ENCODE measurements at places on chromosomes 12 and 14.

DNA sequence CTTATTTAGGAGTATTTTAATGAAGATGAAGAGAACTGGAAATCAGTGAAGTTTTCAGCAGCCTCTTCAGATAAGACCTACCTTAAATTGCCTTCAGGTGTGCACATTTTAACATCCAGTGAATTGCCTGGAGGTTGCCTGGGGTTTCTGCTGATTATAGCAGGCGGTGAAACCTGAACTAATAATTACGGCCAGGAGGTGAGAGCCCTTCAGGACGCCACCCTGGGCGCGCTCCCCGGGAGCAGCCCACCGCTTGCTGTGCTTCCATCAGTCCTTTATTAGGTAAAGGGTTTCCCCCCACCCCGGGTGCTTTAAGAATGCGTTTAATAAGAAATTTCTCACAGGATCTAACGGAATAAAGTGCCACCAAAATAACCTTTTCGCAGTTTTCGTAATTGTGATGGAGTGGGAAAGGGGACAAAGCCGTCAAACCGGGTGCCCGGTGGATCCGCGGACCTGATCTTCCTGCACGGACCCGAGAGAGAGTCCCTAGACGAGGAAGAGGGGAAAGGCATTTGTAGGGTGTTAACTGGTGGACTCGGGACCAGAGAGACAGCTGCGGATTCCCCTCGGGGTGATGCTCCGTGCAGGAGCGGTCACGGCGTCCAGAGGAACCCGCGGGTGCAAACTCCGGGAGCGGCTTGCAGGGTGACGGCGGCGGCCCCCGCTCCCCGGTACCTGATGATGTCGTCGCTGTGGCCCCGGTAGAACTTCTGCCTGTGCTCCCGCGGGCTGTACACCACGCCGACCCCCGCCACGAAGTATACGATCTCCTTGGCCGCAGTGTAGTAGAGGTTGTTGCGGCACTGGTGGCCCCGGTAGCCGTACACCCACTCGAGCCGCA is 902 bp downstream of the EML5 start:
- DNase-seq, result no peak

DNA sequence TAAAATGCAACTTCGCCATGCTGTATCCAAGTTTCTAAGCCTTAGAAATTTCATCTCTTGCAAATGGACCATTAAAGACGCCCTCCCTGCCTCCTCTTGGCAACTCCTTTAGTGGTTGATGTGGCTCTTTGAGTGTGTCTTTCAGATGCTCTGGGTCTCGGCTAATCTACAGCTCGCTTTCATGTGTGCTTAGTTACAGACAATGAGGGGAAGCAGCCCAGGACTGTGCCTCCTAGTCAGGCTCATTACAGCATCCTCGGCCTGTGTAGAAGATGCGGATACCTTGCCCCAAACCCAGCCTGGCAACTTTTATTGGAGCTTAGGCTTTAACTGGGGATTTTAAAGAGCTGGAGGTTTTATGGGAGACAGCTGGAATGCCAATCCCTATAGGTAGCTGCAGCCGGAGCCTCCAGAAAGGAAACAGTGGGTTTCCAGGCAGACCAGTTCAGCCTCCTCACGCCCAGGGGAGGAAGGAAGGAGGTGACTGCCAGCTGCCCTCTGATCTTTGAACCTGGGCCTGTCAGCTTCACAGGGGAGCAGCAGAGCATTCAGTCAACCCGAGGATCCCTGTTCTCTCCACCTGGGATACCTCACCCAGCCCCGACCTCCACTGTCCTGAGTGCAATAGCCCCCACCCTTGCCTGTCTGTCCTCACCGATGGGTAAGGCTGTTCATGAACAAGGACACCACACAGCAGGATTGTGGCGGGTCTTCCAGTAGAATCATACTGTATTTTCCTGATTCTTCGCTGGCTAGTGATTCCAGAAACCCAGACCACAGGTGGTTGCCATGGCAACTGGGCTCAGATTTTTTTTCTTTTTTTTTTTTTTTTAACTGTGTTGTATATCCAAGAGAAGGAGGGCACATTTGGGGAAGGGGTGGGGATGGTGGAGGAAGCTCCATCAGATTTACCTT is 638.5 kb downstream of the MED13L start:
- no peak for DNase-seq

DNA sequence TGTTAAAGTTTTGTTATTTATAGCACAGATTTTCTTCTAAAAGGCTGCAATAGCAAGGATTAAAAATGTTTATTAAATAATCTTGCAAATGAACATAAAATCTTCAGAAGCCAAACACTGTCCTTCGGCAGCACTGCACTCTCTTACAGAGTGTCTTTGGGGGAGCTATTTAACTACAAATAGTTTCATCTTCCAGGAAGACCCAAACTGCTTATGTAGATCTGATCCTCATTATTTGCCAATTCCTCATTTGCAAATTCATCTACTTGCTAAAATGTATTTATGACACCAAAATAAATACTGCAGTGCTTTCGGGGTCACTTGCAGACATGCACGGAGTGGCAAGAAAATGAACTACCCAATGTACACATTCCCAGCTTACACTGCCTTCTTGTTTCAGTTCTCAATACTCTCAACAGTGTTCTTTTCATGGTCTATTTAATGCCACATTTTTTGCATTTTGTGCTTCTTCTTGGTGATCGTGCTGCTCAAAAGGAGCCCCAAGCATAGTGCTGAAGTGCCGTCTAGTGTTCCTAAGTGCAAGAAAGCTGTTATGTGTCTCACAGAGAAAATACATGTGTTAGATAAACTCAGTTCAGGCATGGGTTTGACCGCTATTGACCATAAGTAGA is 128.1 kb downstream of the PRKD1 start:
- DNase-seq, result peak; percentile 47

DNA sequence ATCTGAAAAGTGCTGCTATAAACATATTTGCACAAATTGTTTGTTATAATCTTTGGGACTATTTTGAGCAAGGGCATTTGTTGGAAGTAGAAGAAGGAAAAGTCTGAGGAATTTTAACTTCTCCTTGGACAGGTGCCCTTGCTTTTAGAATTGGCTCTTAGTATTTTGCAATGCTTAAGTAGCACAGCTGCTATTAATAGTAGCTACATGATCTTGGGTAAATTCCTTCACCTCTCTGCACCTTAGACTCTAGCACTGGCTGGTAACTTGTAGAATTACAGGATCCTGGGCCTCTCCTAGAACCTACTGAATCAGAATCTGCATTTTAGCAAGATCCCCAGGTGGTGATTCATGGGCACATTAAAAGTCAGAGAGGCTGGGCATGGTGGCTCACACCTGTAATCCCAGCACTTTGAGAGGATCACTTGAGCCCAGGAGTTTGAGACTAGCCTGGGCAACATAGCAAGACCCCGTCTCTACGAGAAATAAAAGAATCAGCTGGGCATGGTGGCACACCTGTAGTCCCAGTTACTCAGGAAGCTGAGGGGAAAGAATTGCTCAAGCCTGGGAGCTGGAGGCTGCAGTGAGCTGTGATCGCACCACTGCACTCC is 10.8 kb upstream of the TMEM120B start:
- DNase-seq, result no peak

GRCh38 chr12:31849090-31849687 is 110.0 kb upstream of the RESF1 start:
- peak; percentile 47 for DNase-seq

DNA sequence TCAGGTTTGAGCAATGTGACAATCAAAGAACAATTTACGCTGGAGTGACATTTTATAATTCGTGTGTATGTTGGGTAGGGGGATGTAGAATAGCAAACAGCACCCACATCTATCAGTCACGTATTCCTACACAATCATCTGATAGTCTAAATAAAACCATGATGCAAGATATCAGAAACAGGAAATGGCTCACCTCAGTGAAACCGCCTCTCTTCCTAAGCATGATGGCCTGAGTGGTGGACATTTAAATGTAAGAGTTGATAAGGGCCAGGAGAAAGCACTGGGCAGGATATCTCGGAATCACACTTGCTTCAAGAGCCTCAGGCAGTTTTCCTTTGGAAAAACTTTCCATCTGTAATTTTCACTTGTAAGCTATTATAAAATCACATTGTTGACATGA is 128.2 kb downstream of the GRIP1 start:
- DNase-seq, result no peak
